Activated CD4-positive, alpha-beta T cell treated with anti-CD3 and anti-CD28 coated beads, Interleukin-2, amount 50 U/mL, for 4 hours (primary cell): ENCODE measurements at places on chromosomes 3 and 15.

DNA sequence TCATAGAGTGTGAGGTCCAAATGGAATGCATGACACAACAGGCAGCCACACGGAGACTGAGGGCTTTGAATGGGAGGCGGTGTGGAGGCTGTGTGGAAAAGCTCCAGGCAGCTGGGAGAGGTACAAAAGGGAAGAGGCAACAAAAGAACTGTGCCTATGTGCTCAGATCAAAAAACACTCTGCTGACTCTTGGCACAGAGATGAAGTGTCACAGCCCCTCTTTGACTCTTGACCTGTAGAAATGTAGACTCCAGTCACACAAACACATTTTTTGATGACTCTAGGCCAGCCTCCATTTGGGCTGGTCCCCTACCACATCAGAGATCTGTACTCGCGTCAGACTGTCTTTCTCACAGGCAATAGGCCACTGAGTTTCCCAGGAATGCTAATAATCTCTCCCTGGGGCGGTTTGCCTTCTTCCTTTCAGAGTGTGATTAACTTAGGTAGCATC lies 456.0 kb downstream of the TUSC7 start:
- no peak for DNase-seq

- no peak for DNase-seq
Observed at GRCh38 chr3:116263842-116264545, 181.3 kb downstream of the LSAMP start.

DNA sequence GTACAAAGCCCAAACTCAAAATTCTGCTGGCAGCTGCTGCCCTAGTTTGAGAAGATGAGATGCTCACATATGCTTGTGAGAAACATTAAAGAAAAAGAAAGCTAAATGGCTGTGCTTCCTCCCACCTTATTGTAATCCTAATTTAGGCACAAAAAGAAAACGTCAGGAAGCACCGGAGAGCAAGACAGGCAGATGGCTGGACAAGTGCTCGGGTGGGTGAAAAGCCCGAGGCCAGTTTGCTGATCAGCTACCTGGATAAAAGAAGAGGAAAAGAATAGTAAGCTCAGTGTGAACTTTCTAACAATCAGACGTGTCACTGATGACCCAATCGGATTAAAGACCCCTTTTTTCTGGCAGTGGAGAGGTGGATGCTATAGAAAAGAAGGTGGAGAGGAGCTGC lies 368.0 kb upstream of the ATP10A start:
- DNase-seq = no peak

- no peak for DNase-seq
Observed at GRCh38 chr3:163384383-163384782, 1693.9 kb downstream of the SI start.

- DNase-seq = no peak
Observed at GRCh38 chr3:94359996-94360395, 297.1 kb downstream of the NSUN3 start.

DNA sequence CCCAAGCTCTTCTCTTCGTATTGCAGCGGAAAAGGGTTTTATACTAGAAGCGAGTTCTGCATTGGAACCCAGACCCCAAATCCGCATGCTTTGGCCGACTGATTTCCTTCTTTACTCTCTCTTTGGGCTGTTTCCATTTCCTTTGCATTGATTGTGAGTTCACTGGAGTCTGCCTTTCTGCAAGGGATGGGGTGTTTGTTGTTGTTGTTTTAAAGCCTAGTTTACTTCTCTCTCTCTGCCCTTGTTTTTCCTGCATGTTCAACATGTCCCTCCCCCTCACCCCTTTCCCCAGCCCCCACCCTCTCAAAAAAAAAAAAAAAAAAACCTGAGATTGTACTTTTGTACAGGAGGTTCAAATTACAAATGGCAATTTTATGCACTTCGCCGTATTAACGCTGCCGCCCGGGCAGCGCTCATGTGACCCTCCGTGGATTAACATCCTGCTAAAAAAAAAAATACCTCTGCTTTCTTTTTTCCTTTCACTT lies 2.2 kb downstream of the NR2F2 start:
- no peak for DNase-seq

GRCh38 chr15:101479851-101480612 lies 9.5 kb downstream of the PCSK6 start:
- no peak for DNase-seq

DNA sequence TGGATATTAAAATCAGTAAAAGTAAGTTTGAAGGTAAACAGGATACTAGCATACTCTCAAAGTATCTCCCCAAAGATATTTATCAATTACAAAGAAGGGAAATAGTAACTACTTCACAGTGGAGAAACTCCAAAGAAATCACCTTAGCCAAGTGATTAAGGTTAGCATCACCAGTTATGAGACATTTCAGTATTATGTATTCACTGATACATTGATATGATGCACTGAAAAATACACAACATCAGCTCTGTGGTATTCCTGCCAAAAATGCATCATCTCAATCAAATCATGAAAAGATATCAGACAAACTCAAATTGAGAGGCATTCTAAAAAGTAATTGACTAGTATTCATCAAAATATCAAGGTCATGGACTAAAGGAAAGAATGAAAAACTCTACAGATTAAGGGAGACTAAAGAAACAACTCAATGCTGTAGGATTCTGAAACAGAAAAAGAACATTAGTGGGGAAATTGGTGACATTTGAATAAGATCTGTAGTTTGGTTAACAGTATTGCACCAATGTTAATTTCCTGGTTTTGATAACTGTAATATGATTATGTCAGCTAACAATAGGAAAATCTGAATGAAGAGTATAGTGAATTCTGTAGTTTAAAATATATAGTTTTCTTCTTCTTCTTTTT lies 215.4 kb downstream of the UACA start:
- no peak for DNase-seq

- no peak for DNase-seq
Observed at GRCh38 chr3:23762214-23762613, 43.5 kb upstream of the UBE2E1 start.

GRCh38 chr15:67897646-67898339 lies 57.9 kb upstream of the RNU6-1 start:
- no peak for DNase-seq

GRCh38 chr15:69658411-69658945 lies 205.9 kb downstream of the RPLP1 start:
- no peak for DNase-seq

GRCh38 chr3:118435851-118436350 lies 598.7 kb downstream of the IGSF11 start:
- no peak for DNase-seq

DNA sequence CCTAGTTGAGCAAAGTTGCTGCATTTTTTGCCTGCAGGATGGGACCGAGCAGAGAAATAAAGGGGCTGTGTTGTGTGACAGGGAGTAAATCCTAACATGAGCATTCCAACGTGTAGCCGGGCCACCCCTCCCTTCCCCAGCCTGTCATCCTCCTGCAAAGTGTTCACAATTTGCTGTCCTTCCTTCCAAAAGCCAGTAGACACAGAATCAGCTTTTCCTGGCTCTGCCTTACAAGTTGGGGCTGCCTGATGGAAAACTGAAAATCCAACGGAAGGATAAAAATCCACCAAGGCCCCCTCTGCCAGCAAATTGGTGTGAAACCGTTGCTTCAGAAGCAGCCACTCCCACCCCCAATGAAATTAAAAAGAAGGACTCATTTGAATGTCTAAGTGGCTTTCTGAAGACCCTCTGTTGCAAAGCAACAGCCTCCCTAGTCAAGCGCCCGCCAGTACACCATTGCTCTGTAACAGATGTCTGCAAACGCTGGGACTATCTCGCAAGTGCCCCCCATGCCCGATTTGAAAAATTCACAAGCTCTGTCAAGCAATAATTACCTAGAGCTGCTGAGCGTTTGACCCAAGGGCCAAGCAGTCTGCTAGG lies 665 bp downstream of the FRMD4B start:
- DNase-seq = no peak

DNA sequence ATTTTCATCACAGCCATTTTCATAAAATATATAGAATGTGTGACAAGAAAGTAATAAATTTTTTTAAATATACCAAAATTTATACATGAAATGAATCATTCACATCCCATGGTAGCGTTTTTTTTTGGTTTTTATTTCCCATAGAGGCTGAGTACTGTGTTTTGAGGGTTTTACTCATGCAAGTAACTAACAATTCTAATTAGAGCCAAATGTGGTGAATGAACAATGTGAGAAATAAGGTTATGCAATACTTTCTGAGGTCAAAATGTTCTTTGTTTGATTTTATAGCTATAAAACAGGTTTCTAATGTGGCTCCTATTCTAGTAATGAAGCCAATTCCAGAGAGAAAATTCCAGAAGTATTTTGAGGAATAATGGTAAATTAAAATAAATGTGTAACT lies 386.8 kb downstream of the TBC1D5 start:
- DNase-seq = no peak

GRCh38 chr3:4885316-4885715 lies 93.9 kb upstream of the BHLHE40 start:
- no peak for DNase-seq

GRCh38 chr3:162170581-162170980 lies 674.0 kb downstream of the OTOL1 start:
- no peak for DNase-seq

DNA sequence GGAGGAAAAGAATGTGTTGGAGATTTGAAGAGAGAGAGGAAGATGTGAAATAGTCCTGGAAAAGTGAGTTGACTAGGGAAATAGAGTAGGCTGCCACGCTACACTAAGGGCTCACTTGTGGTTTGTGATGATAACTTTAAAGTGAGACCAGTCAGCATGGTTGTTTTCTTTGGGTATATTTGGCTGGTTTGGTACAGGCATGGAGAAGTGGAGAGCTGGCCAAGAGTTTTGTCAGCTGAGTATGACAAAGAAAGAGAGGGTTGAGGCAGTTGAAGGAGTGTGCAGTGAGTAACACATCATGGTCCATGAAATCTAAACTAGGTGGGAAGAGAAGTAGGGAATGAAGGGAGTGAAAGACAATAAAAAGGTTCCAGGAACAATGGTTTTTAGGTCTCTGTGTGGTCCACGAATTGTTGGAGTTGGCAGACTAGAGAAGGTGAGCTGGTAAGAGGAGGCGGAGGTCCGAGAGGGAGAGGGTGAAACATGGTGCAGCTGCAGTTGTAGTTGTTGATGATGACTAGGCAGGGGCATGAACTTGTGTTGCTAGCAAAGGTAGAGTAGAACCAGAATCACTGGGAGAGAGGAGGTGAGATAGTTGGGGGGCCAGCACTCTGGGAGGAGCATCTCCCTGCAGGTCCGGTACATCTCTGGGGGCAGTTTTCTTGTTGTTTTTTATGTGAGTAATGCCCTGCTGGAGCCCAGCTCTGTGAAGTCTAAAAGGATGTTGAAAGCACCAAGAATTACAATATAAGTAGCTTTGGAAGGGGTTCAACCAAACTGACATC lies 21.0 kb downstream of the ZNF80 start:
- DNase-seq = no peak

DNA sequence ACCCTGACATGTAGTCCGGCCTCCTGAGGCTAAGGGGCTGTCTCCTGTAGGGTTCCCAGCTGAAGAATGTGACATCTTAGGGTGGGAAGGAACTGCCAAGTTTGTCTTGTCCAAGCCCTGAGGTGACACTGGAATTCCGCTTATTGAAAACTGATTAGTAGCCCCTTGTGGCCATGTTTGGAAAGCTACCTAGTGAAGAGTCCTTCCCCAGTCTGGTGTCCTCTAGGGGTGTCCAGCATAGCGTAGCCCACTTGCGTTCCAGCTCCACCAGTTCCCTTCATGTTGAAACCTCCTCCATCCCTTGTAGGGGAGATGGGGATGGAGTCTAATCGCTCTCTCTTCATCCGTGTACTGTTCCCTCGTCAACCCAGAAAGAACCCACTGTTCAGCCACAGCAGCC lies 79.5 kb downstream of the CHDH start:
- DNase-seq = no peak

DNA sequence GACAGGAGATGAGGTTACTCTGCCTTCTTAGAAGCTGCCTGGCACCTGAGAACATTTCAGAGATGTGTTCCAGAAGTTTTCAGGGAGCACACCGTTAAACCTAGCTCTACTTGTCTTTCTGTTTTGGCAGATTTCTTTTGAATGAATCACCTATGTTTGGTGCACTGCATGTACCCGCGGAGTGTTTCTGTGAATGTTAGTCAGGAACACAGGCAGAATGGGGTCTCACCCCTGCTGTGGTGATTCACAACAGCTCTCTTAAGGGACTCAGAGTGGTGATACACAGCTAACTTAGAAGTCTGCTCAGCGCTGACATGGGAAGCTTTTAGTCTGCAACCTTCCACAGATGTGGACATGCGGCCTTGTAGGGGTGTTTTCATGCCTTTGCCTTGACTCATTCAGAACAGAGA lies 24.0 kb downstream of the TSEN2 start:
- DNase-seq = no peak

GRCh38 chr3:42696356-42697288 lies 6.0 kb downstream of the HHATL start:
- DNase-seq = no peak

- no peak for DNase-seq
Observed at GRCh38 chr3:134710313-134710680, 59.5 kb upstream of the KY start.

DNA sequence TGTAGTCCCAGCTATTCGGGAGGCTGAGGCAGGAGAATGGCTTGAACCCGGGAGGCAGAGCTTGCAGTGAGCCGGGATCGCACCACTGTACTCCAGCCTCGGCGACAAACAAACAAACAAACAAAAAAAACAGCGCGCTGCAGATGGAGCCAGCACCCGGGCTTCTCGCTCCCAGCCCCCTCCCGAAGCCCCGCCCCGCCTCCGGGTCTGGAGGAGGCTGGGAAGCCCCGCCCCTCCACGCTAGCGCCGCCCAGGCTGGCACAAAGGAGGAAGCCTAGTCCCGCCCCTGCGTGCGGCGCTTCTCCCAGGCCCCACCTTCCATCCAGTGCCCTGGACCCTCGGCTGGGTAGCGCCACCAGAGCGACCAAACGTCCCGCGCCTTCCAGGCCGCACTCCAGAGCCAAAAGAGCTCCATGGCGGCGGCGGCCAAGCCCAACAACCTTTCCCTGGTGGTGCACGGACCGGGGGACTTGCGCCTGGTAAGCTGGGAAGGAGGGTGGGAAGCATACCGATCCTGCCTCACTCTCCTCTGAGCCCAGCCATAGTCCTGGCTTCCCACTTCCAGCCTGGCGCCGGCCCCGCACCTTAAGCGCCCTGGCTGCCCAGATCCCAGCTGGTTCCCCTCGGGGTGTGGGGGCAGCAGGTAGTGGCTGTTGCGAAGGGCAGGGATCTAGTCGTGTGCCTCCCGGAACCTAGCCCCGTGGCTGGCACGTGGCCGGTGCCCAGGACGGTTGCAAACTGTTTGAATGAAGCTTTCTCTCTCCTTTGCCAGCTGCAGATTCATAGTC lies at the start of gene SORD:
TSS of gene SORD (plus strand) at position 325 of the 788 bp plus-strand sequence. CDS start at position 414, 89 bp downstream.
- peak; percentile 89 for DNase-seq
